ENCODE measurements at places on chromosomes 2 and 18. TPM values are rescaled to one million over a fixed set of nuclear protein-coding genes. Genes with fewer than 3 reads are reported as not detected.

The C2orf80 gene
- total RNA-seq = not detected

The SOWAHC gene
- 0.44 TPM for total RNA-seq

The GKN2 gene
- total RNA-seq = not detected

The DPP4 gene
- total RNA-seq = 11.9 TPM

The NT5DC4 gene
- total RNA-seq = not detected

The EHD3 gene
- total RNA-seq = 0.67 TPM

The TRAPPC12 gene
- total RNA-seq = 45.8 TPM

The SCN3A gene
- 0.10 TPM for total RNA-seq

The DCC gene
- not detected for total RNA-seq

The COX5B gene
- 267 TPM for total RNA-seq

The AQP12A gene
- not detected for total RNA-seq

The LHCGR gene
- not detected for total RNA-seq

The FLACC1 gene
- total RNA-seq = 0.84 TPM

The KCTD18 gene
- total RNA-seq = 8.7 TPM

The ASAP2 gene
- total RNA-seq = 0.15 TPM
